Left kidney (tissue), 8 donors: ENCODE measurements at places on chromosomes 12 and 14.

GRCh38 chr12:71036526-71036925 lies 116.0 kb upstream of the PTPRR start:
- no peak for DNase-seq

- no peak for DNase-seq
Observed at GRCh38 chr14:65849558-65849957, 437.0 kb downstream of the FUT8 start.

GRCh38 chr14:102736956-102737355 lies 40.3 kb upstream of the TRAF3 start:
- DNase-seq: no peak

DNA sequence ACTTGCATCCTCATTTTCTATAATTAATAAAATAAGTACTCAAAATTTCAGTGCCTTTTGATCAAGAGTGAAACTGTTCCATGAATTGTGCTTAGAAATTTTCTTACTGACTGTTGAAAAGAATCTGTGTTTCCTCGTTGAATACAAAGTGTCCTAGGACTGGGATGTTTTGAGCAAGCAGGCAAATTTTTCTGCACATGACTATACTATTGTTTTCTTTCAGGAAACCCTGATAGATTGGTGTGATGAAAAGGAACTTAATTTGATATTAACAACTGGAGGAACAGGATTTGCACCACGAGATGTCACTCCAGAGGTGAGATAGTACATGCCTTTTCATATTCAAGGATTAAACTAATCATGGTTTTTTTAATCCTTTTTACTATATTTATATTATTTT lies 316.3 kb downstream of the GPHN start:
- no peak for DNase-seq

- no peak for DNase-seq
Observed at GRCh38 chr12:106081606-106082005, 57.1 kb downstream of the NUAK1 start.

GRCh38 chr12:56234746-56235436 lies 5.0 kb downstream of the SLC39A5 start:
- no peak for DNase-seq

DNA sequence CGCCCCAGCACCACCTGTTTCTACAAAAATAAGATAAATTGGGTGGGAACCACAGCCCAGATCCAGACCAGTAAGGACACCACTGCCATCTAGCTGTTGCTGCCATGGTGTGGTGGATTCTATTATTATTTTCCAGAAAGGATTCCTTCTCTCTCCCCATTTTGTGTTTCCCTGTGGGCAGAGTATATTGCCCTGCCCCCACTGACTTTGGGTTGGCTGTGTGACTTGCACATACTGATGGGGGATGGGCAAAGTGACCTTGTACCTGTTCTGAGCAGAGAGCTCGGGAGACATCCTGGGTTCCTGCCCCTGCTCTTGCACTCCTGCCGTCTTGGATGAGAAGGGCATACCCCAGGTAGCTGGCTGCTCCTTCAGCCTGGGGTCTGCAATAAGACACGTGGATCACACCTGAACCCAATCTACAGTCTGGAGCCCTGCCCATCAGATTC lies 24.3 kb downstream of the MOAP1 start:
- no peak for DNase-seq

- DNase-seq: no peak
Observed at GRCh38 chr12:82880442-82880901, 193.8 kb downstream of the TMTC2 start.

DNA sequence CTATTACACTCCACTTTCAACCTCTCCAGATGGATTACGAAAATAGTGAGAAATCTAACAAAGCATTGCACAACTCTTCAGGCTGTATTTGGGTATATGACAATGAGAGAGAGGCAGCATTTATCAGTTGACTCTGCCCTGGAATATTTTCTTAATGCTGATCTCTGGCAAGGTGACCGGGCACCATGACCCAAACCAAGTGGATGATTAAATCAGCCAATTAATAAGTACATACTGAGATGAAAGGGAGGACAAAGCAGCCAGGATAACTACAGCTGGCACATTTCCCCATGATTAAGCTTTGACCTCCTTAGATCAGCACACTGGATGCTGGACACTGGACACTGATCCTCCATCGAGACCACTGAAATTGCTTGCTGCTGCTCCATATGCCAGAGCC lies 218.2 kb downstream of the ASCL1 start:
- no peak for DNase-seq

DNA sequence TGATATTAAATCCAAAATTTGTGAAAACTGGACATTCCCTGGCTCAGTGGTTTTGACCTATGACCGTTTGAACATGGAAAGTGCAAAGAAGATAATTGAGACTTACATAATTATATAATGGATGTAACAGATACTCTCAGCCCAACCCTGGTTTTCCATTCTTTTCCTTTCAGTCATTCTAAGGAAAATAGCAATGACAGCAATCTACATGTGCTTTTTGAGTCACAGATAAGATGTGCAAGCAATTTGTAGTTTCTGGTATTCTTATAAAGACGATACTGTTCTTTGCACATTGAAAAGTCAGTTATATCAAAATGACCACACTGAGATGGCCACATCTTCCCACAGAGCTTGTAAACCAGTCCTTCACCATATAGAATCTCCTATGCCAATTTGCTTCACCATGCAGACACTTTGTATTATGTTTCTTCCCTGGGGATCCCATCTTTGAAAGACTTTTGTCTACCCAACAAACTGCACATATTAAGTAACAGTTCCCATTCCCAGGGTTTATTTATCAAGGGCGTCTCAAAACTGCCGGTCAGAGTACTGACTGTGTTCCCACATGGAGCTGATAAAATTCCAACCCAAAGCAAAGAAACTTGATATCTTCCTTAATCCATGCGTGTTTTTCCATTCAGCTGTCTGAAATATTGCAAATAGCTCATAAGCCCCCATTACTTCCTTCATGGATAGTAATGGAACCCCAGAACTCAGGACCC lies 34.8 kb downstream of the PLXNC1 start:
- DNase-seq: no peak

- DNase-seq: no peak
Observed at GRCh38 chr12:62210422-62210821, 49.8 kb upstream of the USP15 start.

DNA sequence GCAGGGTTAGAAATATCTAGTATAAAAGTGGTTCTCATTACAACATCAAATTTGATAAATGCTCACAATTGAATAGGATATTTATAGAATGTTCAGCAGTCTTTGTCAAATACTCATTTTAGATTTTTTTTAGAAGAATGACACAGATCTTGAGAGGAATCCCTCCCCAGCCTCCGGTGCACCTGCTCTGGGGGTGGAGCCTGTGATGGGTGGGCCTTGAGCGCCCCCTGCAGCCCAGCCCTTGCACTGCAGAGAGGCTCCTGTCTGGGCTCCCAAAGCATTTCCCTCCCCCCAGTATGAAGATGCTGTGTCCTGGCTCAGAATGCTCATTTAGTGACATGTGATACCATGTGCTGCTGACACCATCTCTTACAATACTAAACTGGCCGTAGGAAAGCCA lies 792.3 kb downstream of the TMEM121 start:
- no peak for DNase-seq

- DNase-seq: no peak
Observed at GRCh38 chr14:101461891-101462290, 99.4 kb upstream of the DIO3 start.

- no peak for DNase-seq
Observed at GRCh38 chr12:110705309-110705708, 16.4 kb upstream of the HVCN1 start.

- no peak for DNase-seq
Observed at GRCh38 chr12:124423761-124424515, 129.0 kb downstream of the RFLNA start.

DNA sequence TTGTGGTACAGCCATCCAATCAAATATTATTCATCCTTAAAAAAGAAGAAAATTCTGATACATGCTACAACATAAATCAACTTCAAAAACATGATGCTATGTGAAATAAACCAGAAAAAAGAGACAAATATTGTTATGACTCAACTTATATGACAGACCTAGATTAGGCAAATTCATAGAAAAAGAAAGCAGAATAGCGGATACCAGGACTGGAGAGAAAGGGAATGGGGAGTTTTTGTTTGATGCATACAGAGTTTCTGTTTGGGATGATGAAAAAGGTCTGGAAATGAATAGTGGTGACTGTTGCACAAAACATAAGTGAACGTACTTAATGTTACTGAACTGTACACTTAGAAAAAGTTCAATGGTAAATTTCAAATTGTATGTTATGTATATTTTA lies 82.3 kb downstream of the SPPL3 start:
- no peak for DNase-seq

DNA sequence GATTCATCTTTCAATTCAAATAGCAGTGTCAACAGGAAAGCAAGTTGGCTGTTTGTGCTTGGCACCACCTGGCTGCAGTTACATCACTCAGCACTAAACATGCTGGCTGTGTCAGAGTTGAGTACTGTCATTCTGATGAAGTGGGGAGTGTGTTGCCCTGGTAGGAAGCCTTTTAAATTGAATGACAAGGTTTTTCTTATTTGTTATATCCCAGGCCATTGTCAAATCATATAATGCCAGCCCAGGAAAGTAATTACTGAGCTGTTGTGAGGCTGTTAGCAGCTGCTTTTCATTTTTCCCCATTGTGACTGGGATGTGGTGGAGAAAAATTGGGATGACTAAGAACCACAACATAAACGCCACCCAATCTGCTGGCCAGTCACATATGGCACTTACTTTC lies 106.5 kb upstream of the PRKD1 start:
- no peak for DNase-seq

GRCh38 chr12:63420206-63420644 lies 248.1 kb downstream of the DPY19L2 start:
- no peak for DNase-seq

DNA sequence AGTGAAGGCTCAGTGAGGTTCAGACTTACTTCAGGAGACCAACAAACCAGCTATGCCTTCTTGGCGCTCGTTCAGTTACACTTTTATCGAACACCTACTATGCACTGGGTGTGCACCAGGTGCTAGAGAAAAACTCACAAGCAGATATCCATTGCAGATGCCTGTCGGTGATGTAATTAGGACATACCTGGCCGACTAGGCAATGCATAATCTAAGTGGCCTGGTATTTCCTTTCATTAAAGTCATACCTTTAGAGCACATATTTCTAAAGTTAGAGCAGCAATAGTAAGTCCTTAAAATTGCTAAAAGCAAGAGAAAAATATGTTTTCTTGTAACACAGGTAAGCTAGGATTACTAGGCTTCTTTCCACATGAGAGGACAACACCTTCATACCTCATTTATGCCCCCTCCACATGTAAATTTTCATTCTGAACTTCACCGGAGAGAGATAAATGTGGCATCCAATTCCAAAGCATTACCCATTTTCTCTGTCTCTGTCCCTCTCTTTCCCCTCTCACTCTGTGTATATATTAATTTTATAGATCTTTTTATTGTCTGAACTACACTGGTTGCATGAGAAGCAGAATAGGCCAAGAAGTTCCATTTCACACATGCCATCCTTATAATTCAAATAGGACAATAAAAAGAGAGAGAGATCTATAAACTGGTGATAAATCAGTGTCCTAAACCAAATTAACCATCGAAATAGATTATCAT lies 242.2 kb downstream of the SPTSSA start:
- no peak for DNase-seq

GRCh38 chr14:68506645-68507419 lies 286.0 kb downstream of the ZFP36L1 start:
- no peak for DNase-seq

DNA sequence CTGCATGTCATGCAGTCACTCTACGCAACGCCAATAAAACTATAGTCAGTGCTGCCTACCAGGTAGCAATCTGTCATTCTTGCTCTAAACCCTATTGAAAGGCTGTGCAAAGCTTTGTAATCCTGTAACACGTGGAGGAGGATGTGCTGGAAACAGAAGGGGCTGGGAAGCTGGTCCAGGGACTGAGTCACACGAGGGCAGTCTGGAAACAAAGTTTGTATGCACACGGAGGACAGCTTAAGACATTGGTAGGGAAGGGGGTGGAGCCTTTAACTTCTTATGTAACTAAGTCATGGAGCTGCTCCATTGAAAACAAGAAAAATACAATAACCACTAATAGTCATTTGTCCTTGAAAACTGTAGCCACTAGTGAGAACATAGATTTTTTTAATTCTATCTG lies 128.0 kb downstream of the BCAT1 start:
- DNase-seq: no peak

- DNase-seq: no peak
Observed at GRCh38 chr12:116892349-116893140, 11.3 kb upstream of the HRK start.

- no peak for DNase-seq
Observed at GRCh38 chr12:6351622-6352021, 9.7 kb upstream of the TNFRSF1A start.
